H1 (cell line): ENCODE measurements at places on chromosomes 16 and 17. TPM values are rescaled to one million over a fixed set of nuclear protein-coding genes. Genes with fewer than 3 reads are reported as not detected.
A peak's percentile ranks its signal among the peaks of the same experiment; 100 is the strongest.

Gene CNGB1
- not detected in 2 replicates for total RNA-seq

Gene LGALS9B
- not detected in 2 replicates for total RNA-seq

Gene CASKIN1
- total RNA-seq = 6.4 and 6.5 TPM in 2 replicates

Gene OR3A3
- not detected in 2 replicates for total RNA-seq

Gene RNF43
- total RNA-seq = 0.89 and 2.4 TPM in 2 replicates

Gene TP53TG3
- not detected in 2 replicates for total RNA-seq

DNA sequence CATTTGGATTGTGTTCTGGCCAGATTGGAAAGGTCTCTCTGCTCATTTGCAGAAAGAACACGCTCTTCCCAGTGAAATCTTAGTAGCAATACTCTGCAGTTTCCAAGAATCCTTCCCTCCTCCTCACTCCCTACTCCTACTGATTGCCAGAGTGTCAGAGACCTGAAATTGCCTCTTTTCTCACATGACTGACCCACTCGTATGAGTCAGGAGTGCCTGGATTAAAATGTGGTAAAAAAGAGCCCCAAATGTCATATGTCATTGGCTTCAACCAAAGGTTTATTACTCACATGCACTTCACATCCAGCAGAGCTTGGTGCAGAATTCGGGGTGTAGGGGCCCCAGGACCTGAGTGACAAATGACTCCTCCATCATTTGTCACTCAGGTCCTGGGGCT lies 39.7 kb upstream of the IRX3 start:
- no peak overlapping the region for H3K4me3 ChIP-seq
- no peaks in the 10 kb centered on the region for H3K27me3 ChIP-seq
- no peak for DNase-seq
- H3K4me1 ChIP-seq = peaks cover 16% of the 10 kb centered on the region
- H3K36me3 ChIP-seq = no peaks in the 10 kb centered on the region
- no peak overlapping the region for H3K27ac ChIP-seq

- peak overlapping the region; percentile 76 for H3K27ac ChIP-seq
- no peaks in the 10 kb centered on the region for H3K36me3 ChIP-seq
- peaks cover 6% of the 10 kb centered on the region; the same call in 1 of the 2 replicates for H3K27me3 ChIP-seq
- peak; percentile 61 for DNase-seq
- H3K4me1 ChIP-seq = peaks cover 21% of the 10 kb centered on the region
- peak overlapping the region; percentile 17; the same call in 1 of the 2 replicates for H3K4me3 ChIP-seq
Measured at GRCh38 chr17:82754297-82755208, 2.7 kb downstream of the TBCD start.

DNA sequence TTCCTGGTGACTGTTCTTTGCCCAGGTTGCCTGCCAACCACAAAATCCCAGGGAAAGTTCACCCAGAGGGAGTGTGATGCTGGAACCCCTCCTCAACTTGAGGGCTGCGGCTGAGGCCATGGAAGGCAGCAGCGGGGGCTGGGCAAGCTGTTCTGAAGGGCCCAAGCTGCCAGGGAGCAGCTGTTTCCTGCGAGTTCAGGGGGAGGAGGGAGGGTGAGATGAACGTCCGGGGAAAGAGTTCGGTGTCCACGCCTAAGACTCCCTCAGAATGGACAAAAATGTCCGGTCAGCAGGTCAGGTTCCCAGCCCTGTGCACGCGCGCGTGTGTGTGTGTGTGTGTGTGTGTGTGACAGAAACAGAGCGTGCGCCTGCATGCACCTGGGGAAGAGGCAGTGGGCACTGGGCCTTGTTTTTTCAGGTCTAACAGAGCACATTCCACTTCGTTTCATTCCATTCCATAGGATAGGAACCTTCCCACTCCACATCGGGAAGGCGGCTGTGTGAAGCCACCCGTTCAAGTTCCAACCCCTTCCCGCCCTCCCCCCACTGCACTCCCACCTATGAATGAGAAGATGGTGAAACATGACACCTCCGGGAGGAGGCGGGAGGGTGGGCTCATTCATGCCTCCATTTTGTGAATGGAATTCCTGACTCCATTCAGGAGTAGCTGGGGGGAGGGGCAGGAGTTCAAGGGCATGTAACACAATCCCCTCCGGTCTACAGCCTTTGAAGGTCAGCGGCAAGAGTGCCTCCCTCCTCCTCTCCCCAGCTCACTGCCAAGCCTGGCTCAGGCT lies 15.7 kb downstream of the ETV4 start:
- H3K4me3 ChIP-seq = peak overlapping the region; percentile 59
- peak overlapping the region; percentile 89 for H3K27ac ChIP-seq
- peaks cover 10% of the 10 kb centered on the region; the same call in 1 of the 2 replicates for H3K36me3 ChIP-seq
- DNase-seq = peak; percentile 93

GRCh38 chr16:13063457-13063856 lies 162.1 kb downstream of the SHISA9 start:
- H3K4me3 ChIP-seq = no peak overlapping the region
- no peak overlapping the region for H3K27ac ChIP-seq
- DNase-seq = no peak
- no peaks in the 10 kb centered on the region for H3K27me3 ChIP-seq
- no peaks in the 10 kb centered on the region for H3K36me3 ChIP-seq
- H3K4me1 ChIP-seq = peaks cover 8% of the 10 kb centered on the region

DNA sequence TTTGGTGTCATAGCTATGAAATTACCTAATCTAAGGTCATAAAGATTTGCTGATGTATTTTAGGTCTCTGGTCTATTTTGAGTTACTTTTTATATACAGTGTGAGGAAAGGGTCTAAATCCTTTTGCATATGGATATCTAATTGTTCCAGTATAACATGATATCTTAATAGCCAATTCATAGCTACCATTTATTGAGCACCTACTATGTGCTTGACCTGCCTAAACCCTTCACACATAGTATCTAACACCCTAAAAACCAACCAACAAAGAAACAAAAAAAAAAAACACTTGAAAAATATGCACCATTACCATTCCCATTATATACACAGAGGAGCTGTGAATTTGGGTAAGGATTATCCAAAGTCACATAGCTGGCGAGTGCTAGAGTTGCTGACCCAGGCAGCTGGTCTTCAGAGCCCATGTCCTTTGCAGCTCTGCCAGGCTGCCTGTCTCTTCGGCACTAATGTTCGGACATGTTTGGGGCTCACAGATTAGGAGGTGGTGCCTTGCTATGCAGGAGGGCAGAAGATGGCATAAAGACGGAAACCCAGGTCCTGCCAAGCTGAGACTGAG lies 48.8 kb upstream of the MTSS2 start:
- DNase-seq = no peak
- no peak overlapping the region for H3K27ac ChIP-seq
- H3K27me3 ChIP-seq = no peaks in the 10 kb centered on the region

GRCh38 chr16:142405-142967 lies 4.0 kb upstream of the NPRL3 start:
- no peaks in the 10 kb centered on the region for H3K36me3 ChIP-seq
- H3K4me1 ChIP-seq = no peaks in the 10 kb centered on the region
- no peak overlapping the region for H3K4me3 ChIP-seq
- no peaks in the 10 kb centered on the region for H3K27me3 ChIP-seq

DNA sequence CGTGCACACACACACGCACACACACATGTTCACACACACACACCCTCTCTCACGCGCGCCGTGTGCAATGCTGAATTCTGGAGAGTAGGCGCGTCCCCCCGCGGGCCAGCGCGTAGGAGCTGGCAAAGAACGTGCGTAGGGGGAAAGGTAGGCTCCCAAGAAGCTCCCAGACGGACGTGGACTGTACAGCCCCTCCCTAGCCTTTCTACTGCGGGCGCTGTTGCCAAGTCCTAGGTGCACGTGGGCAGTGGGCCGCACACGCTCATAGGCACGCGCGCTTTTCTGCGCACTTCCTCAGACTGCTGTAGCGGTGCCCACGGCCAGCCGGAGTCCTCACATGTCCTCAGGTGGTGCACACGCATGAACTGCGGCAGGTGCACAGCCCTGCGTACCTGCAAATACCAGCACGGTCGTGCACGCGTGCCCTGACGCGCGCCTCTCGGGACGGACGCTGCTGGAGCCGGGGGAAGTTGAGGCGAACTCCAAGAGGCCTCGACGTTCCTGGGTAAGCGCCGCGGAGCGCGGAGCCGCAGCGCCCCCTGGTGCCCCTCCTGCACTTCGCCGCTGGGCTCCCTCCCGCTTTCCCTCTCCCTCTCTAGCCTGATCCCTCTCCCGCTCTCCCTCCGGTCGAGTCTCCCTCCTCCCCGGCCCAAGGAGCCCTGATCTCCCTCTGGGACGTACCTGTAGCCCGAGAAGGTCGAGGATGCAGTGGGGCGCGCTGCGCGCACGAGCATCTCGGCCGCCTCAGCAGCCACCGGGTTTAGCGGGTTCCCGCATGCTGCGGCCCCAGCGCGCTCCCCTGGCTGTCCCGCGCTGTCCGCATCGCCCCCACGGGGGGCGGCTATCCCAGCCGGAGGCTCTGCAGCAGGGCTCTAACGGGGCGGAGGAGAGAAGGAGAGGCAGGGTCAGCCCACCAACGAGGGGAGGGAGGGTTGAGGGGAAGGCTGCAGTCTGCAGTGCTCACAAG lies 749 bp downstream of the GRIN2A start:
- H3K27ac ChIP-seq = no peak overlapping the region
- H3K36me3 ChIP-seq = no peaks in the 10 kb centered on the region
- H3K4me3 ChIP-seq = peak overlapping the region; percentile 73
- peaks cover 6% of the 10 kb centered on the region; the same call in 1 of the 2 replicates for H3K4me1 ChIP-seq
- H3K27me3 ChIP-seq = peaks cover 26% of the 10 kb centered on the region
